Stimulated activated CD4-positive, alpha-beta T cell treated with anti-CD3 and anti-CD28 coated beads, Interleukin-1b, Interleukin-23, amount 100 ng/mL, for 1 hour (primary cell): ENCODE measurements at places on chromosomes 2 and 18.

- no peak for DNase-seq
These were observed 6.3 kb downstream of the MTERF4 start for GRCh38 chr2:241095594-241096290.

DNA sequence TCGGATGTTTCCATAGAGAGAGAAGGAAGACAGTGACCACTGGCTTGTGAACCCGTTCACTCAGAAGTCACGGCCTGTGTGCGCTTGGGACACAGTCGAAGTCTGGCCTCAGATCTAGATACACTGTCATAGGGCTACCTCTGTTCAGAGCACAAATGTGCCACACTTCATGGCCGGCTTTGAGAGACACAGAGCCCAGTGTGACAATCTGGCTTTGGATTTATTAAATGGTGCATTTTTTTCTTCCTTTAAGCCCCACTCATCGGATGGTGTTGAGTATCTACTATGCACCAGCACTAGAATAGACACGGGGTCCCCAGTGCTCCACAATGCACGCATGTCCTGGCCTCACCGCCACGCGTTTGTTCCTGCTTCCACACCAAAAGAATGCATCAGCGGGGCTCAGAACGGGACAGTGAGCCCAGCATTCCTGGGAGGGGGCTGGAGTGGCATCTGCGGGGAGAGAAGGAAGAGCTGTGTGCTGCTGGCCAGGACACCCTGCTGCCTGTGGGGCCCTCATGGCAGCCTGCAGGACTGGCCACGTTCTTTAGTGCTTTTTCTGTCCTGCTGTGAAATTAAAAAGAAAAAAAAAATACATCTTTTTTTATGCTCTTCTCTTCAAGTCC lies 738.9 kb upstream of the SALL3 start:
- no peak for DNase-seq

DNA sequence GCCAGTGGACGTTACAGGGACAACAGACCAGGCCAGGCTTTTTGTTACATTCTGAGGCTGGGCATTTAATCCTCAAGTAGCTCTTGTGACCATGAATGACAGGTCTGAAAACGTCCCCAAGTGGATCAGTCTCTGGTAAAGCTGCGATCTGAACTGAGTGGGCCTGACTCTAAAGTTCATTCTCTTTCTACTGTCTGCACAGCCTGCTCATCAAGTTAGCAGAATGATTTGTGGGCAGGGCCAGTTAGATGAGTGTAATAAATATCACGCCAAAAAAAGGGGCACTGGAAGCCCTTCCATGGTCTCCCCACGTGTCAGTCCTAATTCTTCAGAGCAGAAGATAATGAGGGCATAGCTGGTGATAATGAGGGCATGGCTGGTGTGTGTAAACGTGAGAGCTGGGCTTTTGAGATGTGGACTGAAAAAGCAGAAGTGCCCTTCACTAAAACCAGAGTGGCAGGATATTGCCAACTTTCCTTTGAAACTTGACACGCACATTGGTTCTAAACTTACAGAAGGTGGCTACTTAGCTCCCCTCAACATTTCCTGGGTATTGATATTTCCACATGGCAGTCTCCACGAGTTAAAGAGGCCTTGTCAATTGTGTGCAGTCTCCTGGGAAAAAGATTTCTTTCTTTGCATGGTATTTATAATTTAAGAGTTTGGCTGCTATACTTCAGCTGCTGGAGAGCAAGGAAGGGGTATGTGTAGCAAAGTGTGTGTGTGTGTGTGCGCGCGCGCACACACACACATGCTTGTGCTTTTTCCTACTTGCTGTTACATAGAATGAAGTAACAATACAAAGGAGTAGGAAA lies 72.7 kb upstream of the LYPD6B start:
- DNase-seq: no peak

- DNase-seq: no peak
These were observed 340.2 kb upstream of the HNRNPA3 start for GRCh38 chr2:176872406-176872805.

DNA sequence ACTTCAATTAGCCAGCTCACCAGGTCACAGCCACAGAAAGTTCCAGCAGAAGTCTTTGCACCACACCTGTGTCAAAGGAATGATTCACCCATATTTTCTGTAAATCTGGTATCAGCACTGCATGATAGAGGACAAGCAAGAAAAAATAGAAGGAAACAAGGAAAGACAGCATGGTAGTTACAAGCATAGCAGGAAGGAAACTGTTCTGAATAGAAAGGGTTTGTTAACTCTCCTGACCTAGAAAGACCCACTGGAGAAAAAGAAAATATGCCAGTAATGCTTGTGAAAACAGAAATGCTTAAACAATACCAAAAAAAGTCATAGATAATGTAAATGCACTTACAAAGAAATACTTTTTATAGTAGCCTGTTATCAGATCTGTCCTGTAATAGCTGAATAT lies 40.8 kb downstream of the SCRN3 start:
- no peak for DNase-seq
